ENCODE measurements at places on chromosomes 12 and 14. TPM values are rescaled to one million over a fixed set of nuclear protein-coding genes. Genes with fewer than 3 reads are reported as not detected.
A peak's percentile ranks its signal among the peaks of the same experiment; 100 is the strongest.

The ADGRD1 gene
- total RNA-seq, result not detected

DNA sequence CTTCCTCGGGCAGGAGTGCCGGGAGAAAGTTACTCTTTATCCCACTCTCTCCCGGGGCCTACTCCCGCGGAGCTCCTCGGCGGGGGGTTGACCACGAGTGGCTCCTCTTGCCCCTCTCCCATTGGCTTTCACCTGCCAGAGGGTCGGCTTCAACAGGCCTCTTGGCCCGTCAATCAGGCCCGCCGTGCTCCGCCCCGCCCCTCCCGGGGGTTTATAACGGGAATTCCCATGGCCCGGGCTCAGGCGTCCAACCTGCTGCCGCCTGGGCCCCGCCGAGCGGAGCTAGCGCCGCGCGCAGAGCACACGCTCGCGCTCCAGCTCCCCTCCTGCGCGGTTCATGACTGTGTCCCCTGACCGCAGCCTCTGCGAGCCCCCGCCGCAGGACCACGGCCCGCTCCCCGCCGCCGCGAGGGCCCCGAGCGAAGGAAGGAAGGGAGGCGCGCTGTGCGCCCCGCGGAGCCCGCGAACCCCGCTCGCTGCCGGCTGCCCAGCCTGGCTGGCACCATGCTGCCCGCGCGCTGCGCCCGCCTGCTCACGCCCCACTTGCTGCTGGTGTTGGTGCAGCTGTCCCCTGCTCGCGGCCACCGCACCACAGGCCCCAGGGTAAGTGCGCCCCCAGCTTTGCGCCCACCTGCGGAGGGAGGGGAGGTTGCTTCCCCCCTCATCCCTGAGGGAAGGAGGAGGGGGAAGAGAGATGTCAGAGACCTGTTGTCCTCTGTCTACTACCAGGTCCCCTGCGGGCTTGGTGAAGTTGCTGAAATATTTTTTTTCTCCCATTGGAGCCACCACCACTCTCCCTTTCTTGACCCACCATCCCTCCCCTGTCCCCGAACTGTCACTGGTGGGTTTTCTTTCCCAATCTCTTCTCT is at the start of gene SMOC1:
Gene SMOC1, plus strand, starts transcription at position 242 of the 869 bp plus-strand sequence. Its CDS starts 263 bp downstream, at position 505.
- DNase-seq, result no peak

GRCh38 chr12:65364046-65364445 is 85.6 kb downstream of the MSRB3 start:
- DNase-seq, result no peak

DNA sequence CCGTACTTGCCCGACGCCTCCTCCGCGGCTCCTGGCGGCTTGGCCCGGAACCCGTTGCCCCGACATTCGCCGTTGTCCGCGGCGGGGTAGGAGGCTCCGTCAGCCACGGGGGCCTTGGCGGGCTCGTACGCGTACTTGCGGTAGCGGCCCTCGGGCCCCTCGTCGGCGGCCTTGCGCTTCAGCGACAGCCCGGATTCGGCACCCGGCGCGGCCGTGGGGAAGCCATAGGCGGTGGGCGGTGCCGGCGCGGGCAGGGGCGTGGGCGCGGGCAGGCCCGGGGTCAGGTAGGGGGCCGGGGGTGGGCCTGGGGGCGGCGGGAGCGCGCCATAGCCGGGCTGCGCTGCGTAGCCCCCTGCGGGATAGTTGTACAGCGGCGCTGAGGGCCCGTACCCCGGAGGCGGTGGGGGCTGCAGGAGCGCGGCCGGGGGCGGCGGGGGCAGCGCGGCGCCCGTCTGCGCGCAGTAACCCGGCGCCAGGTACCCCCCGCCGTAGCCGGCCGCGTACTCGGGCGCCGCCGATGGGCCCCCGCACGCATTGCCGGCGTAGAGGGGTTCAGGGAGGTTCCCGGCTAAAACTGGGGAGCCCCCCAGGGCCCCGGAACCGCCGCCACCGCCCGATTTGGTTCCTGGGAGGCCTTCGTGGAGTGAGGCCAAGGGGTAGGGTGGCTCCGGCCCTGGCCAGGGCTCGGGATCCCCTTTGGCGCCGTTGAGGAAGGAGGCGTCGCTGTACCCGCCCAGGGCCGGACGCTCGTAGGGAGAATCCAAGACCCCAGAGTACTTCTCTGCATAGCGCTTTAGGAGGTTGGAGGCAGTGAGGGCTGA is 26.9 kb downstream of the FIGNL2 start:
- DNase-seq, result no peak

DNA sequence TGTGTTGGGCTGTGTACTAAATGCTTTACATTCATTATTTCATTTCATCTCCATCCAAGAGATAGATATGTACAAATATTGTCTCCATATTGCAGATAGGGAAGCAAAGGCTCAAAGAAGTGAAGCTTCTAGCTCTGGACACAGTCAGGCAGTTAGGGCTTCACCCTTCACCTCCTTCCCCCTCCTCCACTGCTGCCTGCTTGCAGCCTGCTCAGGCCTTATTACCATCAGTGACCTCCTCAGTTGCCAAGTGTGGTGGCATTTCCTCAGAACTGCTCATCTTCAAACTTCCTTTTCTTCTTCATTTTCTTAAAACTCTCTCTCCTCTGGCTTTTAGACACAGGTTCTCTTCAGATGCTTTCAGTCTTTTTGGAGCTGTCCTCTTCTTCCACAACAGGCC is 4.7 kb upstream of the GPATCH2L start:
- DNase-seq, result no peak

DNA sequence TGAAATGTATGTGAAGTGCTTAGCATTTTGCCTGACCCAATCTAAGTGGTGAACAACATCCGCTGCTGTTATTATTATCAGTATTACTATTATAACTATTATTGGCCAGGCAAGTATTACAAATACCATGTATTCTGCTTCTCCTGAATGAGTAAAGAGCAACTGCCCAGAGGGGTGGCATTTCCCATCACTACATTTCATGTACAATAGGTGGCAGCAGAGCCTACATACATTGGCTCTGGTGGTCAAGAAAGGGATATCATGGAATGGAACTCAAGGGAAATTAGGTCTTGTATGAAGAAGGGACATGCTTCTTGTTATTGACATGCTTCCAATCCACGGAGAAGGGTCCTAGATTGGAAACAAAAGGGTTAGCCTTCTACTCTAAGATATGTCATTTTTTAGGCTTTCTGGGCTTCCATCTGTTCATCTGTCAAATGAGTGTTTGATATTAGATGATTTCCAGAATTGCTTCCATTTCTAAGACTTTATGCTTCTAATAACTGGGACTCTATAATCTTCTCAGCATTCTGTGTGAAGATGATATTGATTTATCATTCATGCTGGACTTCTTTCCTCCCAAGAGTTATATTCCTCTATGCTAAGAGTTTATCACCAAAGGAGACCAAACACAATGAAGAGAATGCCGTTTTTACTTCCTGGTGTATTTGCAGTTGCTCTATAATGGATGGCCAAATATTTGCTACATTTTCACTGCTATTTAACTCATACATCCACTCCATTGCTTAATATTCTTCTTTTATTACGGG is 239.1 kb downstream of the SSPN start:
- DNase-seq, result peak; percentile 86

DNA sequence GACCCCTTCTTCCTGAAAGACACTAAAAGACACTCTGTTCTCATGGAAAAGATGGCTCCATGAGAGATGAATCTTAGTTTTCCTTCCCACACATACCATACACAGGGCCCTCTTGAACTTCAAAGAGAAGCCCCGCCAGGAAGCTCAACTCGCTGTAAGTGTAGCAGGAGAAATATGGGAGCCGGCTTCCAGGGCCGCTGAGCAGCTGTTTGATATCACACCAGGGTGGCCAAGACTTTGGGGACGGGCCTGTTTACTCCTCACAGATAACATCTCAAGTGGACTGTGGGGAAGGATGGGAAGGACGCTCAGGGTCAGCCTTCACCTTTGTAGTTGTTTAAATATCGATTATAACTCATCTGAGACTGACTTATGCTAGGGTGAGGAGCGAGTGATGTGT is 235.5 kb upstream of the TBX3 start:
- DNase-seq, result no peak

DNA sequence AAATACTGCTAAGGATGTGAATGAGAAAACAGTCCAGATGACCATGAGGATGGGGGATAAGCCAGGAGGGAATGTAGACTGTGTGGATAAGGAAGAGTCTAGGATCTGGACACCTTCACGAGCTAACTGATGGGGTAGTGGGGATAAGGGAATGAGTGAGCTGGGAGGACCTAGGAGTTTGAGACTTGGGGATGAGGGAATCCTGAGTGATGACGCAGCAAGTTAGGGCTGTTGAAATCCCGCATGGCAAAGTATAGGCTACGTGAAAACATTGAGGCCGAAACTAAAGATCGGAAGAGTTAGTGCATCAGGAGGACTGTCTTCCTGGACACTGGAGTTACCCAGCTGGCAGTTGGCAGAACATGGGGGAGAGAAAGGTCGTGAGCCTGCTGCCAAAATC is 129.2 kb upstream of the EEA1 start:
- no peak for DNase-seq

The KRT71 gene
- not detected for total RNA-seq

The CKB gene
- total RNA-seq, result 30.4 TPM

DNA sequence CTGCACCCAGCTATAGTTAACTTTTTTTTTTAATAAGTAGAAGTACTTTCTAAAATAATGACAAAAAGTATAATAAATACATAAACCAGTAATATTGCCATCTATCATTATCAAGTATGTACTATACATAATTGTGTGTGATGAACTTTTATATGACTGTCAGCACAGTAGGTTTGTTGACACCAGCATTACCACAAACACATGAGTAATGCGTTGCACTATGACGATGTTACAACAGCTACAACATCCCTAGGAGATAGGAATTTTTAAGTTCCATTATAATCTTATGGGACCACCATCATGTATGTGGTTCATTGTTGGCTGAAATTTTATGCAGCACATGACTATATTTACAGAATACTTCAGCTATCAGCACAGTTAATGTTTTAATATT is 62.9 kb upstream of the VSX2 start:
- DNase-seq, result no peak

The MFAP5 gene
- not detected for total RNA-seq

The SLC7A8 gene
- not detected for total RNA-seq

DNA sequence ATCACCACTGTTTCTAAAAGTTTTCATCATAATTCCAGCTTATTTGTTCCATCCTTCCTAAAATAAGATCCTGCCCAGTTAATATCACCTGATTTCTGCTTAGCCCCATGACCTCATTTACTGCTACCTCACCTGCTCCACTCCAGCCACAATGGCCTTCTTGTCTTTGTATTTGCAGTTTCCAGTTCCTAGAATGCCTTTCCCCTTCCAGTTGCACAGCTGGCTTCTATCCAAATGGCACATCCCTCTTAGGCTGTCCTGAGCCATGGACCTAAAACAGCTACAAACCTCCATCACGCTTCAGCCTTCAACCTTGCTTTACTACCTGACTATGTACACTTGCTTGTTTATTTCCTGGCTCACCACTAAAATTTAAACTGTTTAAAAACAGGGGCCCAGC is 6.5 kb upstream of the LGMN start:
- DNase-seq, result no peak

The OR6C74 gene
- total RNA-seq, result not detected

DNA sequence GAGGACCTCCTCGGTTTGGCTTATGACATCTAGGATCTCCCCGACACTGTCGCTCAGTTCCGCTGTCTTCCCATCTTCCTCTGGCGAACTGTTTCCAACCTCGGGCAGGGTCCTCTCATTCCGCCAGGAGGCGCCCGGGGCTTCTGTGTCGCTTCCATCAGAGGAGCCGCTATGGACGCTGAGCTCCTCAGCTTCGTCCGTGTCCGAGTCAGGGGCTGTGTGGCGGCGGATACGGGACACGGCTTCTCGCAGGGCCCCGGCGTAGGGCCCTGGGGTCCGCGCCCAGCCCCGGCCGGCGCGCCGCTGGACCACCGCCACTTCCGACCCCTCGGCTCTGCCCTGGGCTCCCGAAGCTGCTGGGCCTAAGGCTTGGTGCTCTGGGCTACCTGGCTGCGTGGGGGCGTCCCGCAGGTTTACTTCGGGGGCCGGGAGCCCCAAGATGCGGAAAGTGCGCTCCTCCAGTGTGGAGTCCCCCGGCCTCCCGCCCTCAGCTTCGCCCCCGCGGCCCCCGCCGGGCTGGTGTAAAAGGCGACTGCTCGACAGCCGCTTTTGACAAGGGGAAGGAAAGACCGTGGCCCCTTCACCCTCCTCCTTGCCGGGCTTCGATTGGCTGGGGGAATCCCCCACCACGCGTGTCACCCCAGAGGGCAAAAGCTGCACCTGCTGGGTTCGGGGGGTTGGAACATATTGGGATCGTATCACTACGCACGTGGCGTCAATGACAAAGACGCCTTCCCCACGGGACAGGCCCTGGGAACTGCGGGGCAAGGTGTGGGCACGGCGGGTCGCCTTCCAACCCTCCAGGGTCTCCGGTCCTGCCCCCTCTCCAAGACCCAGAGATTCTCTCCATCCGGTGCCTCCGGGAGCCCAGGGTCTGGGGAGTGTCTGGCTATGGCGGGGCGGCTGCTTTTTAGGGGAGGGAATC is 2.1 kb downstream of the DDN start:
- peak; percentile 90 for DNase-seq

GRCh38 chr12:12645485-12645884 is 33.8 kb downstream of the CREBL2 start:
- DNase-seq, result peak; percentile 84

Data from Karpas-422 (cell line).